Bone marrow (tissue), 2 donors: ENCODE measurements at places on chromosomes 13 and 19.

GRCh38 chr19:12603714-12604113 lies 6.9 kb downstream of the ZNF490 start:
- peak; percentile 5 for DNase-seq

DNA sequence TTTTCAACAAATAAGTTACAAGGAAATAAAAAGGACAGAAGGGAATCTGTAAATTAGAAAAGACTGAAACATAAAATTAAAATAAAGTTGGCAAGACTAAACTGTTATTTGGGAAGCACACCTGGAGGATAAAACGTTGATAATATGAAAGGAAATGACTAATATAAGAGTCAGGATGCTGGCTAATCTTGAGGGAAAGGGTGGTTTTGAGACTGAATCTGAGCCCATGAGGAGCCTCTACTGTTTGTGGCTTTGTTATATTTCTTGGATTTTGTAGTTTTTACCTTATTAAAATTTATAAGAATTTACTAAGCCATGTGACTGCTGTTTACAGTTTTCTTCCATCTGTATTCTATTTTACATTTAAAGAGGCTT lies 718.0 kb upstream of the SPRY2 start:
- no peak for DNase-seq

GRCh38 chr19:10617409-10618121 lies 7.8 kb upstream of the SLC44A2 start:
- no peak for DNase-seq

DNA sequence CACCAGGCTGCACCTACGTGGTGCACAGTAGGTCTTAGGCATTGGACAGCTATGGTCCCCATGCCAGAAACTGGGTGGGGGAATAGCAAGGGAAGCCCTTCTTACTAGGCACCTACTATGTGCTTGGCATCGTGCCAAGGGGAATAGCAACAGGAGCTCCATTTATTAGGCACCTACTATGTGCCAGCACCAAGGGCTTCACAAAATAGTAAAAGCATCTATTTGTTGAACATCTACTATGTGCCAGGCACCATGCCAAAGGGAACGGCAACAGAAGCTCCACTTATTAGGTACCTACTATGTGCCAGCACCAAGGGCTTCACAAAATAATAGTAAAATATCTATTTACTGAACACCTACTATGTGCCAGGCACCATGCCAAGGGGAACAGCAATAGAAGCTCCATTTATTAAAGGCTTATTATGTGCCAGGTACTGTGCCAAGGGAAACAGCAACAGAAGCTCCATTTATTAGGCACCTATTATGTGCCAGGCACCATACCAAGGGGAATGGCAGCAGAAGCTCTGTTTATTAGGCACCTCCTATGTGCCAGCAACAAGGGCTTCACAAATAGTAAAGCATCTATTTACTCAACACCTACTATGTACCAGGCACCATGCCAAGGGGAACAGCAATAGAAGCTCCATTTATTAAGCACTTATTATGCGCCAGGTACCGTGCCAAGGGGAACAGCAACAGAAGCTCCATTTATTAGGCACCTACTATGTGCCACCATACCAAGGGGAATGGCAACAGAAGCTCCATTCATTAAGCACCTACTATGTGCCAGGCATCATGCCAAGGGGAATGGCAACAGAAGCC lies 108.5 kb downstream of the PTPRS start:
- no peak for DNase-seq

DNA sequence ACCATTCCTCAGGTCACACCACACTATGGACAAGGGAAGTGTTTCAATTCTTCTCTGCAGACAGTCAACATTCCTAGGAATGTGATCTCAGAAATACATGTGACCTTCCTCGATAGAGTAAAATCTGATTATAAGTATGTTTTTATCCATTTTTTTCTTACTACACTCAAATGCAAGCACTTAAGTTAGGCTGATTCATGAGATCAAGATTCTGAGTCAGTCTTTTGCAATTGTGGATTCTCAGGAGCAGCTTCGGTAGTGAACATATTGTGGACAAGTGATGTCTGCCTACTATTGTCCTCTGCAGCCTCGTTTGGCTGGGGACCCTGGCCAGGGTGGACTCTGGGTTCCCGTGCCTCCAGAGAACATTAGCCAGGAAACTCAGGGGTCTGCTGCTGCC lies 3.2 kb downstream of the SERPINE3 start:
- DNase-seq, result no peak

DNA sequence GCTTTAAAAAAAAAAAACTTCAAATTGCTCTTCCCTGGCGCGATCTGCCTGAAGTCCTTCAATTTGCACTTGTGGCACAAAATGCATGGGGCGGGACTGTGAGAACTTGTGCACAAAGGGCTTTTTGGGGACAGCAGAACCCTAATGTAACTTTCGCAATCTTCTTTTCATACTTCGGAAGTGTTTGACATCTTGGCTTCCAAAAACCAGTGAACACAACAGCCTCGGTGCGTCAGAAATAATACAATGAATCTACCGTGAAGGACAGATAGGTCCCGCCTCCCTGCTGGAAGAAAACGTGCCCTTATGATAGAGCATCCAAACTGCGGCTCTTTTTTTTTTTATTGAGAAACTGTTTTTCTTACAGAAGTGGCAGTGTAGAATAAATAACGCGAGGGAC lies 36.6 kb downstream of the KLF2 start:
- DNase-seq, result no peak

DNA sequence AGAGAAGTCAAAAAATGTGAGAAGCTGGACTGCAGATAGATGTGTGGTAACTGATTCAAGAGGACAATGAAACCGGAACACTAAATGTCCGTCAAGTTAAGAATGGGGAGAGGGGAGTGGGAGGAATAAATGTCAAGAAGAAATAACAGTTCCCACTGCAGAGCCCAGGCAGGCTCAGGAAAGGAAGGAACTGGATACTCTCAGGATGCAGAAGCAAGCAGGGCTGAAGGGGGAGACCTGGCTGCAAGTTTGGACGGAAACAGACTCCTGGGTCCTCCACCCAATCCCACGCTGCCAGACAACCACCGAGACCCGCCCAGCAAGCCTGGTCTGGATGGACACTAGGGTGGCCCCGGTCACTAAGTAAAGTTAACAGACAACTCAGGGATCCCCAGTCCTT lies 18.1 kb downstream of the TUBGCP3 start:
- DNase-seq, result no peak

- DNase-seq, result no peak
These were observed 127.2 kb upstream of the TSC22D1 start for GRCh38 chr13:44703371-44703770.

- DNase-seq, result no peak
These were observed 364.4 kb downstream of the DCT start for GRCh38 chr13:94115054-94115453.

GRCh38 chr19:58560007-58560887 lies 1.8 kb upstream of the UBE2M start:
- no peak for DNase-seq

DNA sequence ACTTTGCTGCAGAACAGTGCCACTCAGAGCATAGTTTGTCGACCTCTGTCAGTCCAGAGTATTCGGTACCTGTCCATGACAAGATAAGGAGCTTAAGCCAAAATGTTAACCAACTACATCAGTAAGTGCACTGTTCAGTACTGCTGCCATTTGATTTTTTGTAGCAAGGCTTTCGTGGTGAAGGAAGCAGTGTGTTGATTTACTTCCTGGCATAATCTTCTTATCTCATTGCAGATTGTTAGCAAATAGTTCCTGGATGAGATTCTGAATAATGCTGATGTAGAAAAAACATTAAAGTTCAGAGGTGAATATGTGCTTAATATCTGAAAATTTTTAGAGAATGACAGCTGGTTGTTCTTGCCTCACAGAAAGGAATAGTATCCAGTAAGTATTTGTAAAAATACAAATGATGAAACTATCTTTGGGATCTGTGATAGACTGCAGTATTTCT lies 85.7 kb downstream of the LRRC63 start:
- DNase-seq, result no peak

DNA sequence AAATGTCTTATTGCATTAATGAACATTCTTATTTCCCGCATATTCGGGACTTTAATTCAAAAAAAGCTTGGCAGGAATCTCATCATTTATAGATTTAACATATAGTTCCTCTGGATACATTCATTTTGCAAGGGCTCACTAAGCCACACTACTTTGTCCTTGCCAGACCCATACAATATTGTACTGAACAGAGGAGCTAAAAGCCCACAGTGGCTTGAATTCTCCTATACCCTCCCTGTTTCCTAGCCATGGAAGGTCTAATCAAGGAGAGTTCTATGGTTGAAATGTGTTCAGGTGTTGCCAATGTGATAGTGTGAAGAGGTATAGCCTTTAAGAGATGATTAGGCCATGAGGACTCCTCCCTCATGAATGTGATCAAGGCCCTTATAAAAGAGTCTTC lies 298.9 kb downstream of the ENOX1 start:
- DNase-seq, result no peak

GRCh38 chr13:28505543-28506135 lies 10.7 kb upstream of the FLT1 start:
- no peak for DNase-seq

GRCh38 chr13:111392486-111392885 lies 72.0 kb downstream of the TEX29 start:
- DNase-seq, result no peak

GRCh38 chr19:19270749-19271571 lies 2.1 kb downstream of the TM6SF2 start:
- no peak for DNase-seq

GRCh38 chr19:3132971-3133792 lies 2.7 kb upstream of the GNA15 start:
- peak; percentile 85 for DNase-seq

- no peak for DNase-seq
These were observed 1.3 kb downstream of the TSHZ3 start for GRCh38 chr19:31347828-31348392.

DNA sequence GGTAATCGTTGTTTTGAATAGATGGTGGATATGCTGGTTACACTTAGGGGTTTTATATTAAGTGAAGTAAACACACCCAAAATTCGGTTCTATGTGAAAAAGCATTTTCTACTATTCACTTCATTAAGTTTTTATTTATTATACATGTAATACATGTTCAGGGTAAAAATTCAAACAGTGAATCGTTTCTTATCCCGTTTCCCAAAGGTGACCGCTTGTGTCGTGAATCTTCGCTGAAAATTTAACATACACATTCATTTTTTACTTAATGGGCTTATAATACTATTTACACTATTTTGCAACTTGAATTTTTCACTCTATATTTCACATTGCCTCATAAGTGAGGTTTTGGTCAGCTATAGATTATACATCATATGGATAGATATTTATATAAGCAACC lies 24.5 kb downstream of the IPO5 start:
- no peak for DNase-seq

- DNase-seq, result no peak
These were observed 44.3 kb downstream of the MCF2L start for GRCh38 chr13:113013303-113013702.

- no peak for DNase-seq
These were observed 16.5 kb upstream of the FOSB start for GRCh38 chr19:45451131-45451849.

GRCh38 chr13:19890030-19890429 lies 26.6 kb upstream of the ZMYM5 start:
- DNase-seq, result no peak

GRCh38 chr13:43561081-43561480 lies 225.7 kb downstream of the ENOX1 start:
- DNase-seq, result no peak

DNA sequence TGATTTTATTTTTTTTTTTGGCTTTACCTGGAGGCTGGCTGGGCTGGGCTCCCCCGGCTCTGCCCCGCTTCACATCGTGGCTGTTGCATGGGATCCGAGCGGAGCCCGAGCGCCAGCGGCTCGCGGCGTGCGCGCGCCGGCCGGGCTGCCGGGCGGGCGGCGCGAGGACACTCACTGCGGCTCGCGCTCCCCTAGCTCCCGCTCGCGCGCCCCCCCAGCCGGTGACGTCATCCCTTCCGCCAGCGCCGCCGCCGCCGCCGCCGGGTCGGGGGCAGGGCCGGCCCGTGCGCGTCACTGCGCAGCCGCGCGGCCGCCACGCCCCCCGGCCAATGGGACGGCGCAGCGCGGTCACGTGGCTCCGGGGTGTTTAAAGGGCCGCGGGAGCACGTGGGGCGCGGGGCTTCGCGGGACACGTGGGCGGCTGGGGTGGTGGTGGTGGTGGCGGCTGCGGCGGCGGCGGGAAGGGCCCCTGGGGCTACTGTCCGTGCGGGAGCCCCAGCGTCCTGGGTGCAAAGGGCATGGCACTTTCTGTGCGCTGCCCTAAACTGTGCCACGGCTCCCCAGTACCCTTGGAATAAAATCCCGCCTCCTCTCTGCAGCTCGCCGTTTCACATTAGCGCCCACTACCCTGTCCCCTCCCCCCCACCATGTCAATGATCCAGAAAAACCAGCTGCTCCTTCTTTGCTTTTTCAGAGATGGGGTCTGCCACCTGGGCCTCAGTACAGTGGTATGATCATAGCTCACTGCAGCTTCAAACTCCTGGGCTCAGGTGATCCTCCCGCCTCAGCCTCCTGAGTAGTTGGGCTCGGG lies at the start of gene PTPRS:
Gene PTPRS (minus strand): TSS at position 176 of the 811 bp plus-strand sequence. CDS start 54,672 bp downstream, outside the sequence.
- peak; percentile 6 for DNase-seq

DNA sequence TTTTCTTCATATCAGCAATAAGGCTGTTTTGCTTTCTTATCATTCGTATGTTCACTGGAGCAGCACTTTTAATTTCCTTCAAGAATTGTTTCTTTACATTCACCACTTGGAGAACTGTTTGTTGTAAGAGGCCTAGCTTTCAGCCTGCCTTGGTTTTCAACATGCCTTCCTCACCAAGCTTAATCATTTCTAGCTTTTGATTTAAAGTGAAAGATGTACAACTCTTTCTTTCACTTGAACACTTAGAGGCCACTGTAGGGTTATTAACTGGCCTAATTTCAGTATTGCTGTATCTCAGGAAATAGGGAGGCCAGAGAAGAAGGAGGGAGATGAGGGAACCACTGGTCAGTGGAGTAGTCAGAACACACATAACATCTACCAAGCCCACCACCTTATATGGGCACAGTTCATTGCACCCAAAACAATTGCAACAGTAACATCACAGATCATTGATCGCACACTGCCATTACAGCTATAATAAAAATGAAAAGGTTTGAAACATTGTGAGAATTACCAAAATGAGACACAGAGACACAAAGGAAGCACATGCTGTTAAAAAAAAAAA lies 181.4 kb upstream of the TUBA3C start:
- DNase-seq, result no peak

GRCh38 chr13:30312904-30313303 lies 5.6 kb upstream of the KATNAL1 start:
- no peak for DNase-seq
